Posterior vena cava (tissue), 2 donors: ENCODE measurements at places on chromosomes 16 and 17.

- no peak for DNase-seq
These were observed 123.4 kb upstream of the IRX3 start for GRCh38 chr16:54409982-54410381.

- DNase-seq, result no peak
These were observed 1.1 kb downstream of the GPS2 start for GRCh38 chr17:7313890-7314718.

GRCh38 chr17:31329221-31329620 is 7.8 kb upstream of the EVI2A start:
- DNase-seq, result no peak

DNA sequence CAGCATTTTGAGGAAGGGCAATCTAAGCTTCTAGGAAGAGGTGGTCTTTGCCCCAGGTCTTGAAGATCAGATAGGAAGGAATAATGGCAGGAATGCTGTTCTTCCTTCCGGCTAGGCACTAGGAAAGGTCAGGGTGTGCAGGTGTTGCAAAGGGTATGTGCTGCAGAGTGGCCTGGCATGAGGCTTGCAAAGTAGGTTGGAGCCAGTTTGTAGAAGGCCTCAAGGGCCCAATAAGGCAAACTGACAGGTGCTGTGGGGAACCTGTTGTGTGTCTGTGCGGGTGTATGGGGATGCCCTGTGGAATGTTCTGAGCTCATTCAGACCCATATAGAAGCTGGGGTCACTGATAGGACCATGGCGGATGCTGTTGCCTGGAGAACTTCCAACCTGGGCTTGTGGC is 12.7 kb downstream of the MSI2 start:
- no peak for DNase-seq

DNA sequence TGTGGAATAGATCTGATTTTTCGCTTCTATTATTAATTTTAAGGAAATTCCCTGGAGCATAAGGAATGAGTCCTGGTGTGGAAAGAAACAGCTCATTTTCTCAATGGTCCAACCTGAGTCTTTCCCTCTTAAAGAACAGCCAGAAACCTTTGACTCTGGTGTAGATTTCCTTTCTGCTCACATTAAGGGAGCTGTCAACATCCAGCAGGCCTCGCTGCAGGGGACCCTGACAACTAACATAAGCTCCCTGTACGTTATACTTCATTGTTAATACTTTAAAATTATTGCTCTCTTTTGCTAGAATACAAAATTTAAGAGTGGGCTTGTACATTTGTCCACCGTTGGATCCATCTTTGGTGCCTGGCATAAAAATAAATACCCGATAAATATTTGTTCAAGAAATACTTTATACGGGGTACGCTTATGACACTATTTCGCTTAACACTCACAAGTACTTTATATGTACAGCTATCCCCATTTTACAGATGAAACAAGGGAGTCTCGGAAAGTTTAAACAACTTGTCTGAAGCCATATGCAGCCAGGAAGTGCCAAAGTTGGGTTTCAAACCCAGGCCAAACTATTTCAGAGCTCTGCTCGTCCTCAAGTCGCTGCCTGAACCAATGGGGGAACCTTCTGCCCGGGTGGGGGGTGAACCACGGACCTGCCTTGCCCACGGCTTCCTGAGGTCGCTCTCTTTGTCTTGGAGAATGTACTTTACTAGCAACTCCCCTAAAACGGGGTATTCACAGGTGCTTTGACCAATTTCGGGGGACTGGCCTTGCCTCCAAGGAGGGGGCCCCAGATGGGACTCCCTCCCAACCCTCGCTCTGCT is 611 bp downstream of the SMARCE1 start:
- no peak for DNase-seq

DNA sequence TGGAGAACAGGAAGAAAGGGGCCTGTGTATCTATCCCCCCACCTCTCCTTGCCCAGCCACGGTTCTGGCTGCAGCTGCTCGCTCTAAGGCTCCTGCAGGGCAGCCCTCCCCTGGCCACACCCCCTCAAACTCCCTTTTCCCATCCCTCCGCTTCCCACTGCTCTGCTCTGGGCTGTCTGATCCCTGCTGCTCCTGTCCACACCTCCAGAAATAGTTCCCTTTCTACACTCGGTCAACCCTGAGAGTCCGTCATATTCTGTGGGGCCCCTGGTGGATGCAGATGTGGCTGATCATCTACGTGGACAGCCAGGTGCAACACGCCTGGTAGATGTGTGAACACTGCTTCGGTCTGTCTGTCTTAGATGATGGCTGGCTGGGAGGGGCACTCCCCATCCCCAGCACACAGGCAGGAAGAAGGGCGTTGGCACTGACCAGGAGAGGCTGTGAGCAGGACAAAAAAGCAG is 19.3 kb upstream of the KRT19 start:
- peak; percentile 73 for DNase-seq

DNA sequence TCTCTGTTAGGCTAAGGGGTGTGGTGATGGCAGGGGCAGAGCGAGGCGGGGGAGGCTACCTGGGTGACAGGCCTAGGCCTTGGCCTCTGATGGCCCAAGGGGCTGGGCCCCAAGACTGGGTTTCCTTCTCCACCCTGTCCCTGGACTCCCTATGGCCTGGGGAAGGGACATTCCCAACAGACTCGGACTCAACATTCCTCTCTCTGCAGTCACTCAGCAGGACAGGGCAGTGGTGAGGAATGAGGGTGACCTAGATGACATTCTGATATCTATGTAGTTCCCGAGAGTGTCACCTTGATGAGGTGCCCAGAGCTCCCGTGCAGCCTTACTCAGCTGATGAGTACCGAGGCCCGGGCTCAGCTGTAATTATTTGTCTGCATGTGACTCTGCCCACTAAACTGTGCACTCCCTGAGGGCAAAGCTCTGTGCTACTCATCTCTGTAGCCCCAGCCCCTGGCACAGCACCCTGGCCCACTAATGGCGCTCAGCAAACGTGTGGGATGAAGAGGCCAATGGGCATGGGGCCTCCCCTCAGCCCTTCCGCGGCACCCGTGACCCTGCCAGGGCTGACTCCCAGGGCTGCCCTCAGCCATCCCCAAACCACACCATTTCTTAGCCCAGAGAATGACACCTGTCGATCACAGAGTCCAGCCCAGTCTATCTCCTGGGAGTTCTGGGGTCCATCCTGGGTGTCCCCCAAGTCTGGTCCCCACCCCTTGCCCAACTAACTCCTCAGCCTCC is 2.2 kb downstream of the PLCD3 start:
- no peak for DNase-seq

GRCh38 chr17:35889241-35889640 is 9.1 kb upstream of the CCL5 start:
- DNase-seq, result no peak

- DNase-seq, result no peak
These were observed 1.4 kb downstream of the SLC4A1 start for GRCh38 chr17:44266402-44267164.

GRCh38 chr16:29806099-29806579 is at the start of gene MAZ:
Gene MAZ, plus strand, starts transcription at chr16:29806529. Its CDS starts 173 bp downstream, at chr16:29806702.
- DNase-seq, result no peak

DNA sequence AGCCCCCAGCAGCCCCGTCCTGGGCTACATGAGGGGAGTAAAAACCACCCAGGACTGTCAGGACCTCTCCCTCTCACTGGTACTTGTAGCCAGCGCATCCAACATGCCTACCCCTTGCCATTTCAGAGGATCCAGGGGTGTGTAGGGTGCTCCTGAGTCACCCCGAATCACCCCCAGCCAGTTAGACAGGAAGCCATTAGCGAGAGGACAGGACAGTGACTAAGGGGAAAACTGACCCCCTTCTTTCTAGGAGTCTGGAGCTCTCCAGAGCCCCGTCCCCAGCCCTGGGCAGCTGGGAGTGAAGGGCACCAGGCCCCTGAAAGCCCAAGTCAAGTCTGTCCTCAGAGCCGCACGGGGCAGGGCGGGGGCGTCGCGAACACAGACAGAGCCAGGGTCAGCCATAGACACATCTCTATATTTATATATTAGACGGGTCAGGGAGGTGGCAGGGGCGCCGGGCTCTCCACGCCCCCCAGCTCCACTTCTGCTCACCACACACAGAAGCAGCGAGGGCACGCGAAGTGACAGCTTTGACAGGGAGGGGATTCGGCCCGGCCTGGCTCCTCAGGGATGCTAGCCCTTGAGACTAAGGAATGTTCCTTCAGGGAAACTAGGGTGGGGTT is 485 bp upstream of the GDPD3 start:
- DNase-seq, result no peak

DNA sequence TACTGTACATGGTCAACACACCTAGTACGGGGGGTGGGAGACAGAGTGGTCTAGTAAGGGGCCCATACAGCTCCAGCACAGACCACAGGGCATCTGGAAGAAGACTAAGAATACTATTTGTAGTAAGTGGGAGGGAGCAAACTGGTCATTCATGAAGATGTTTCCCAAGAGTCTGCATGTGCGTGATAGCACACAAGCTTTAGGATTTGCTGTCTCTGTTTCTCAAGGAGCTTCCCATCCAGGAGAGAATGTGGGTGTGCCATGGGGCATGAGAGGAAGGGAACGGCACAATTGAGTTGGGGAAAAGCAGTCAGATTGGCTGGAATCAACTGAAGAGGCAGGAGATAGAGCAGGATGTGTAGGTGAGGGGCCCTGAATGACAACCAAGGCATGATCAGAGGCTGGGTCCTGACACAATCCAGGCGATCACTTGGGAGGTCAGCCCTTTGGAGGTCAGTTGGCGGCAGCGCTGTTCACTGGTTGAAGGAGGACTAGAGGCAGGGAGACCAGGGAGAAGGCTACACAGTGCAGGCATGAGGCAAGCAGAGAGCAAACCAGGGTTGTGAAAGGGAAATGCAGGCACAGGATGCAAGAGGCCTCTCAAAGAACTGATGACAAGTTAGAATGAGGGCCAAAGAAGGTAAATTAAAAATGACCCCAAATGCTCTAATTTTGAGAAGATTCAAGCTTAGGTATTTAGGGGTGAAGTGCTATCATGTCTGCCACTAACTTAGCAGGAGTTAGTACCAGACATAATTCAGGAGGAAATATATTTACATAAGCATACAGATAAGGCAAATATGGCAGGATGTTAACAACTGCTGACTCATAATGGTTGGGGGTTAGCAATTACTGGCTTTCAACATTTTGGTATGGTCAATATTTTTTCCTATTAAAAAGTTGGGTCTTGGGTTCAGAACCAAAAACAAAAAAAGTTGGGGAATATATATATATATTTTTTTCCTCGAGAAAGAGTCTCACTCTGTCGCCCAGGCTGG is 10.3 kb downstream of the UBE2O start:
- peak; percentile 62 for DNase-seq

- DNase-seq, result no peak
These were observed 15.8 kb downstream of the HEATR3 start for GRCh38 chr16:50081428-50082018.

DNA sequence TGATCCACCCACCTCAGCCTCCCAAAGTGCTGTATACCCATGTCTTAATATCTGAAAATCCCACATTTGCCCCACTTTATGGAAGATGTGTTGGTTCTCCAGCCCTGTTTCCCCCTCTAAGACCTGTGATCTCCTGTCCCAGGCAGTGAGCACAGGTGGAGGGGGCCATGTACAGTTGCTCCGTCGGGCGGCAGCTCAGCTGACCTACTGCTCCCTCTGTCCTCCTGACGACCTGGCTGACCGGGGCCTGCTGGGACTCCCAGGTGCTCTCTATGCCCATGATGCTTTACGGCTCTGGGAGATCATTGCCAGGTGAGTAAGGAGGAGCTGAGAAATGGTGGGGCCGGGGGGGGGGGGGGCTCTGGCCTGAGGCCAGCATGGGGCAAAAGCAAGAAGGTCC is 6.7 kb upstream of the RNASEK start:
- DNase-seq, result peak; percentile 77

GRCh38 chr16:85844786-85845185 is 45.3 kb downstream of the COX4I1 start:
- DNase-seq, result no peak

- DNase-seq, result no peak
These were observed 45.6 kb downstream of the CYB5B start for GRCh38 chr16:69469807-69470561.
